GM06990 (cell line): ENCODE measurements at places on chromosomes 7 and 10.

- DNase-seq: no peak
These were observed 16.1 kb downstream of the MYO1G start for GRCh38 chr7:44962483-44963251.

DNA sequence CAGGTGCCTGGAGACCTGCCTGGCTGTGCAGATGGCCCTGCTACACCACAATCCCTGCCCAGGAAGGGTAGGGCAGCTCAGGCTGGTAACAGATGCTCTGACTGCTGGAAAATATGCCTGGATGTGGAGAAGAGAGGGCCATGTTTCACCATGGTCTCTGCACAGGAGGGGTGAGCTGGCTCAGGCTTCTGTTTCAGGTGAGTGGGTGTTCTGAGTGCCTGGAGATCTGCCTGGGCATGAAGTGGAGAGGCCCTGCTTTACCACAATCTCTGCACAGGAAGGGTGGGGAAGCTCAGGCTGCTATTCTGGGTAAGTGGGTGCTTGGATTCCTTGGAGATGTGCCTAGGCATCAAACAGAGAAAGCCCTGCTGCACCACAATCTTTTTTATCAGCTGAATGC, 350.1 kb downstream of the KIF20B start:
- DNase-seq: peak; percentile 36

GRCh38 chr10:45509491-45509890, 135.5 kb downstream of the ALOX5 start:
- DNase-seq: no peak

- no peak for DNase-seq
These were observed 752 bp downstream of the THSD7A start for GRCh38 chr7:11831156-11831735.

DNA sequence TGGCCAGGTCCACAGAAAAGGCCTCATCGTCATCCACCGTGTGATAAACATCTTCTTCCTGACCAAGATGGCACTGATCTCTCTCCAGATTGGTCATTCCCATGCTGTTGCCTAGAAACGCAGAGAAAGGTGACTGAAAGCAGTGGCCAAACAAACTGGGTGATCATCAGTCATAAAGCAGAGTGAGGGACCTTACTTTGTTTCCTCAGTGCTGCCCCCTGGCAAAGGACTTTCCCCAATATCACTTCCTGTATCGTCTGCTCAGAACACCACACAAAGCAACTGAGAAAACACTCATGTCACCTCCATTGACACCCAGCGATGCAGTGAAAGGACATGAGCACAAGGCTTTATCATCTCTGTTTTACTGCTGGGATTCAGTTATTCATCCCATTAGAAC, 40.0 kb upstream of the TM9SF3 start:
- DNase-seq: no peak

DNA sequence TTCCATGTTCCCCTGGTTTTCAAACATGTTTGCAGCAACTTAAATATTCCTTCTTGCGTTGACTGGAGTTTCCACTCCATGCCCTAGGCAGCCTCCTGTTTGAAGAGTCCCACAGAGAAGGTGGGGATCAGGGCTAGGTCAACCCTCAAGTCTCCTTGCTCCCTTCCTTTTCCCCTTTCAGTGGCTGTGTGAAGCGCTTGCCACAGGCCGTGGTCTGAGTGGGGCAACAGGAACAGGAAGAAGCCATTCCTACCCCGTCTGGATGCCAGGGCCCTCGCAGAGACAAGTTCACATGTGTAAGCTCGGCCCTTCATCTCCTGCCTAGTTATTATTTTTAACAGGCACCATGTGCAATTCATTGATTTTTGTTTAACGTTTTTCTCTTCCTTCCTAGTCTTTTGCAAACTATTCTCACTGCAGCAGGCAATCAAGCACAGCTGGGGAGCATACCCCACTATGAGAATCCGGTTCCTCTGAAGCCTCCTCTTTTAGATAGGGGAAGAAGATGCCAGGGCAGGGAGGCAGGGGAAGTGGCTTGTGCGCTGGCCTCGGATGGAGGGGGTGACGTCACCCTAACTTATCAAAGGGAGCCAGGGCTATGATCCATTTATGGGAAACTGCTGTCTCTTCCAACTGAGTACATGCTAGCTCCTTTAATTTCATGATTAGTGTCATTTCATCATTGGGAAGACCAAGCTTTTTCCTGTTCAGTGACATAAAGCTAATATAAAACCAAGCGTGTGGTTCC, 64.2 kb downstream of the PRLHR start:
- DNase-seq: no peak

GRCh38 chr10:26486304-26486703, 48.2 kb downstream of the APBB1IP start:
- no peak for DNase-seq

DNA sequence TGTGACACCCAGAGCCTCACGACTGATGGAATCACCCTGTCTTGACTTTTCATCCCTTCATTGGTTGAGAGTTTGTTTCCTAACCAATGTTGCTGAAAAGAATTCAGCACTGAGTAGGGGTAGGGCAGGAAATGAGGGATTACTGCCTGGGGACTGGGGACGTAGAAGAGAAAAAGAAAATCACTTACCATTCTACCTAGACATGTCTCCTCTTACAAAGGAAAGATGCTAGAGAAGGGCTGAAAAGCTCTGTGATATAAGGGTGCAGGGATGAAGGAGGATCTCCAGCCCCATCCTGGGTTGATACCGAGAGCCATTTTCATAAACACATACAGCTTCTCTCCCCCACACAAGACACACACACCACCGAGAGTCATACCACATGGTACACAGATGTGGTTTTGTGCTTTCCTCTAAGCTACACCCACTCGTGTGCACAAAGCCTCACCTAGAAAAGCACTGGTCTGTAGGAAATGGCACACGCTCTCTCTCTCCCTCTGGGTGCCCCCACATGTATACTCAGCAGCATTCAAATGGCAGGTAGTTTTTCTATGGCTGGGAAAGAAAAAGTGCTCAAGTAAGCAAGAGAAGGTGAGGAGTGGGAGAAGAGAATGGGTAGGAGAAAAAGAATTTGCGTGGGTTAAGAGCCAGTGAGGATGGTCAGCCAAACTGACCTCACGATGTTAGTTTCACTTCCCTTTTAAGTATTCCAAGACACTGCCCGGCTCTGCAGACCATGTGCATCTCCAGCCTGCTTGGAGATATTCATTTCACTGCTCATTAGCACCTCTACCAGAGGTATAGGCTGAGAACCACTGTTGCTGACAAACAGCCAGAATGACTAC, 85.8 kb downstream of the CALD1 start:
- no peak for DNase-seq

GRCh38 chr7:2934984-2935740, 91.1 kb upstream of the GNA12 start:
- DNase-seq: no peak

DNA sequence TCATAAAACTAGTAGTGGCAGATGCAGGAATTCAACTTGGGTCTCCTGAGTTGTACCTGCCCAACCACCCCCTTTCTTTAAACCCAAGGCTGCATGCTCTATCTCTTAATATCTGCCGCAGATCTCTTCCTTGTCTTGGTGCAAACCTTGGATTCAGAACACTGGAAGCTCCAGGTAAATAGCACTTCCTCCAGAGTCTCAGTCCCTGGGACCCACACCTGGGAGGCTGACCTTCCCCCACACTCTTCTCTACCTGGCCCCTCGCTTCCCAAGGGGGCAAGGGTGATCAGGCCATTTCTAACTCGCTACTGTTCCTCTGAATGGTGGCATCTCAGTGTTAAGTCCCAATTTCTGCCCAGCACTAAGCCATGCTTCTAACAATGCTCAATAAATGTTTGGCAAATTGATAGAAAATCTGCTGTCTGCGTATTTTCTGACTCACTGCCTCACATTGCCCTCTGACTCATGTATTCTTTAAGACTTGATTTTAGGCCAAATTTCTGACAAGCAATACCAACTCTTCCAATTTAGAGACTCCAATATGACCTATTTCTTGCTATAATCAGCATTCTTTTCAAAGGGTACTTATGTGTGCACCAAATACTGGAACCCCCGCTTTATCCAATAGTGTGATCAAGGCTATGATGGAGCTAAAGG, 68.0 kb upstream of the PPP1R3C start:
- DNase-seq: no peak

DNA sequence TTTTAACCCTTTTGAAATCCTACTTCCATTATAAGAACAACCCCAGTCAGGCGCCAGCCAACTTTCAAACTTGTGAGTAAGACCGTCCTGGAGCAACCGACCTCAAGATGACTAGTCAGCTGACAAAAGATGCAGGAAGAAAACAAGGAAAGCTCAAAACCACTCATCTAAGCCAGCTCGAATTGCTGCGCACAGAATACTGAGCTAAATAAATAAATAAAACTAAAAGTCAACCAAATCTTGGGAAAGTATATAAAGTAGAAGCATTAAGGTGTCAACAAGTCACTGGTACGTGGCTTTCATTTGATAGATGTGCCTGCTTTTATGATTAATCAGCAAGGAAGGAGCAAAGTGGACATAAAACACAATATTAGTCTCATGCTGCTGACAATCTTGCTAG, 1269.8 kb downstream of the XPNPEP1 start:
- DNase-seq: no peak

DNA sequence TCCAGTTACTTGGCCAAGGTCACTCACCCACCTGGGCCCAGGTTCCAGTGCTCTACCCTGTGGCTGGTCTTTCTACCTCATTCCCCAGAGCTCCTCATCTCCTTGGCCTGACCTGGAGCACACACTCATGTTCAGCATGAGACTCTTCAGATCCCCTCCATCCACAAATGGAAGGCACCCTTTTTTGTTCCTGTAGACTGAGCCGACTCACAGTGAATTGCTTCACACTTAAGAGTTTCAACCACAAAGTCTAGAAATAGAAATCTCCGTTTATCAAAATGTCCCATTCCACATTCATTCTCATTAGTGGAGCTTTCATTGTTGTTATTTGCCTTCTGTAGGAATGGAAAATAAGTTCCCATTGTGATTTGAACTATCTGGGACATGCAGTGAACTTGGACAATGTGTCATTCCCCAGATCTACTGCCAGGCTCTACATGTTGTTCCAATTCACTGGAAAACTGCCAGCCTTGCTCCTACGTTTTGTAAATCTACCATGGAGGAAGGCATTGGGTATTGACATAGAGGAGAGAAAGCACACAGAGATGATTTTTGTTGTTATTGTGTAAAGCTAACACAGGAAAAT, 125.3 kb upstream of the CELF2 start:
- no peak for DNase-seq

DNA sequence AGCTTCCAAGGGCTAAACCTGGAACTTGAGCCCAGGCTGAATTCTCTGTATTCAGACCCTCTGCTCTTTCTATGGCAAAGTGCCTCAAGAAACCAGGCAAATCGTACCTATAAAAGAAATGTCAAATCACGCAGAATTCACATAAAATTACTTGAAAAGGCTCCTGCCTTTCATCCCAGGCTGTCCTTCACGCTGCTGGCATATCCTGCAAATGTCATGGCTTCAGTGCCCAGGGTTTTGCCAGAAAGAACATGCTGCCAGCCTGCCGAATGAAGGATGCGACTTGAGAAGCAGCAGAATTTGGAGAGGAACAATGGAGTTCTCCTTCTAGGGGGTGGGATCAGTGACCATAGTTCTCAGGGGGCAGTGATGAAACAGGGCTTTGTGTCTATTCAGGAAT, 602.5 kb upstream of the GALNT17 start:
- DNase-seq: no peak

- no peak for DNase-seq
These were observed 205.3 kb upstream of the HABP2 start for GRCh38 chr10:113347508-113347907.

DNA sequence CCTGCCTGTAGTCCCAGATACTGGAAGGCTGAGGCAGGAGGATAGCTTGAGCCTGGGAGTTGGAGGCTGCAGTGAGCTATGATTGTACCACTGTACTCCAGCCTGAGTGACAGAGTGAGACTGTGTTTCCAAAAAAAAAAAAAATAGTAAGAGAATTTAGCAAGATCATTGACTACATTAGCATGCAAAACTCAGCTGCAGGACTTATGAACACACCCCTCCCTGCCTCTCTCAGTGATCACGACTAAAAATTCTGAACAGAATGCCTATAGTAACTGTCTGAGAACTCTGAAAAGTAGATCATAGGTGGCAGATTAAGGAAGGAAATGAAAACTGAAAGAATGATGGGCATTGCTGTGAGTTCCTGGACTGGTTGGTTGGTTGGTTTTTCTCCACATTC, 50.5 kb downstream of the MYL10 start:
- no peak for DNase-seq

- DNase-seq: no peak
These were observed 151.8 kb downstream of the LRRC4 start for GRCh38 chr7:127879436-127879835.

DNA sequence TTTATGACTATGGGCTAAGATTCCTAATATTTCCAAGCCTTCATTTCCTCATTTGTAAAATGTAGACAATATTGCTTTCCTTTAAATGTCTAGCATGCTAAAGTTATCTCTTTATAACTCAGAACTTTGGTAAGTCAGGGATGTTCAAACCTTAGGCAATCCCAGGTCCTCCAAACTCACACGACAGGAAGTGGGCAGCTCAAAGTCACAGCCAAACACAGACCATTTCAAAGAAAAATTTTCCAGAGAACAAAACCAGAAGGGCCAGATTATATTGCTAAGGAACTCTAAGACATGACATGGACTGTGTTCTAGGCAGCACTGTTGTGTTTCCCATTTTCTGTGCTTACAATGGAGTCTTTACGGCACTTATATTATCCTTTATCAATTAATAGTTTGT, 87.8 kb upstream of the DYNC1I1 start:
- no peak for DNase-seq

DNA sequence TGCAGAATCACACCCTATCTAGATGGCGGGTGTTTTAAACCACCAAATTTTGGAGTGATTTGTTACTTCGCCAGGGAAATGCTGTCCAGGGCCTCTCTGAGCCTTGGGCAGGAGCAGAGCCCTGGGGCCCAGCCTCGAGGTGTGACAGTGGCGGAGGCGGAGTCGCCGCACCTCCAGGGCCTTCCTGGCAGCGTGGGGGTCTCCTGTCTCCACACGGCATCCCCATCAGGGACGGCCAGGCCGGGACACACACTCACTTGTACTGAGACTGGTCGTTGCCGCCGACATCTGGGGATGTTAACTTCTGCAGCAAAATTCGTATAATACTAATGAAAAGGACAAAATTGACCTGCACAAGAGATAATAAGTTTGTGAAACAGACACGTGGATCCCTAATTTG, 110.7 kb downstream of the VIPR2 start:
- DNase-seq: no peak

DNA sequence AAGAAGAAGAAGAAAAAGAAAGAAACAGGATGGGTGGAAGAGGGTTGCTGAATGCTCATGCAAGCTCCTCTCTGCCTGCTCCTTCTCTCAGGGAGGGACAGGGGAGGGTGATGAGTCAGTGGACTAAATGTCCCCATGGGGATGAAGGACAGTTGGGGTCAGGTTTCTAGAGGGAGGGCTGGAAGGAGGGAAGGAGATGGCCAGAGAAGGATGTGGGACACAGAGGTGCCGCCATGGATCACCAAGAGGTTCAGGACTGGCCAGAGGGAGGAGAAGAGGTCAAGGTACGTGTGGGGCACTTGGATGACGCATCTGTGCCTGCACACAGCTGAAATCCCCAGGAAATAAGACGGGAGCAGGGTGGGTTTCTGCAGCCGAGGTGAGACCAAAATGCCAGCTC, 88.9 kb upstream of the GTF2I start:
- no peak for DNase-seq
